Trophoblast cell (in vitro differentiated cells and primary cell): ENCODE measurements at places on chromosomes 4 and X.

DNA sequence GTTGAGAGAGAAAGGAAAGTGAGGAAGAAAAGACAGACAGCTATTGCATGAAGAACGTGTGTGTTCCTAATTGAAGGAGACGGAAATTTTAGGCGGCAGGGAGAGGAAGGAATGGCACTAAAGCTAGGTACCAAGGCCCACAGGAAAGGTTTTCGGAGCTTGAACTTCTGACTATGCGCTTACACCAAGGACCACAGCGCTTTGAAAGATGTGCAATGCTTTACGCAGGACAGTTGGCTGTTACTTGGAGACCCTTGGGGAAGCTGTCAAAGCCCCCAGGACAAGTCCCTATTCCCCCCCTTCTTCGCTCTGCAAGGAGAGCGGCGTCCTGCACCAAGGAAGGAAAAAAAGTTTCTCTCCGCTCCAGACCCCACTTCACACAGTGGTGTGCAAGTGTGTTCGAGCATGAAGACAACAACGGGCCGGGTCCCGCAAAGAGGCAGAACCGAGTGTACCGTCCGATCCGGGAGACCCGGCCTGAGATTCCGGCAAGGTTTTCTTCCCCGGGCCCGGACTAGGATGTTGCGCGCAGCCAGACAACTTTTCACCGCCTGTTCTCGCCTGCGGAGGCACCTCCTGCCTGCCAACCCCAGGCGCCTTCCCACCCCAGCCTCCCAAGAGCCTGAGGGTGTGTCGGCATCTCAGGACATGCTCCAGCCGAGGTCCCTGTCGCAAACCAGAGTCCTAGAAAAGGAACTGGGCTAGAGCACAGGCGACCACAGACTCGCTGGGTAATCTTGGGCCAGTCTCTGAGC is 896 bp downstream of the KDR start:
- no peak for DNase-seq

DNA sequence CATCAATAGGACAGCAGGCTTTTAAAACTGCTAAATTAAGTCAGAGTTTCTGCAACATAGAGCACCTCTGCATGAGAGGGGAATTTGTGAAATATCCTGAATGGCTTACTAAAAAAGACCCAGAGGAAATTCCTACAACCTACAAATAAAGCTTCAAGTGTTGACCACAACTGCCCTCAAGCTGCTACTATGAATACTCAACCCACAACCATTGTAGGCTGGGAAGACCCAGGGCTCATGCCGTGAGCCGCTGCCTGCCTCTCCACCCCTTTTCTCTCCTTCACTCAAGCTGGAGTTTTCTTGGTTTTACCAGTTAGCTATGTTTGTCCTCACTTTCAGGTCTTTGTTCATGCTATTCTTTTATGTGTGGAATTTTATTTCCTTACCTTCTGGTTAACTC is 151.6 kb downstream of the EMCN start:
- no peak for DNase-seq

DNA sequence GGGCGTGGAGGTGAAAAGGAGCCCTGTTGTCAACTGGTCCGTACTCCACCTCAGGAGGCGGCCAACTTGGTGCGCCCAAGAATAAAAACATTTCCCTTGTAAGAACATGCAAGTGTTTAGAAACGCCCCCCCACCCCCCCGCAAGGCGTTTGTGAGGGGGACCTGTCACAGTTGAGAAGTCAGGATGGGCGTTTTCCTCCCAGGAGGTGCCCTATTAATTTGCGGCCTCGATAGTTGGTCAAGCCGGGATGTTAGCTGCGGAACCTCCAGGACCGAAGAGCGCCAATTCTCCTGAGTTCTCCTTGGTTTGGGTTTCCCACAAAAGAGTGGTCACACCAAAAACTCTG is 651 bp upstream of the SAP30 start:
- no peak for DNase-seq

DNA sequence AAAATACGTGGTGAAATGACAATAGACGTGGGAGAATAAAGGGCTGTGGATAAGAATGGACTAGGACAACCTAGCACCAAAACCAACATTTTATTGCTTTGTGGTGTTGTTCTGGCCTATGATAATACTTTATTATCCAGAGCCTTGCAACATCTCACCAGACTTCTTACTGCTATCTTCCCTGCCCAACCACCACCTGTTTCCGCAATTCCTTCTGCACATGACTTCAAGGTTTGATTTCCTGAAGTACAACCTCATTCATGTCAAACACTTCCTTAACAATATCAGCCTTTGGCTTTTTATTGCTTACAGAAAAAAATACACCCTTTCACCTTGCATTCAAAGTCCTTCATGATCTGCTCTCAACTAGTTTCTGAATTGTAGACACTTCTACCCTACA is 84.8 kb downstream of the RTL3 start:
- DNase-seq: no peak

GRCh38 chr4:98793658-98794057 is 135.2 kb upstream of the TSPAN5 start:
- DNase-seq: no peak

- DNase-seq: no peak
Observed at GRCh38 chrX:134761788-134762187, 103.5 kb upstream of the PLAC1 start.

DNA sequence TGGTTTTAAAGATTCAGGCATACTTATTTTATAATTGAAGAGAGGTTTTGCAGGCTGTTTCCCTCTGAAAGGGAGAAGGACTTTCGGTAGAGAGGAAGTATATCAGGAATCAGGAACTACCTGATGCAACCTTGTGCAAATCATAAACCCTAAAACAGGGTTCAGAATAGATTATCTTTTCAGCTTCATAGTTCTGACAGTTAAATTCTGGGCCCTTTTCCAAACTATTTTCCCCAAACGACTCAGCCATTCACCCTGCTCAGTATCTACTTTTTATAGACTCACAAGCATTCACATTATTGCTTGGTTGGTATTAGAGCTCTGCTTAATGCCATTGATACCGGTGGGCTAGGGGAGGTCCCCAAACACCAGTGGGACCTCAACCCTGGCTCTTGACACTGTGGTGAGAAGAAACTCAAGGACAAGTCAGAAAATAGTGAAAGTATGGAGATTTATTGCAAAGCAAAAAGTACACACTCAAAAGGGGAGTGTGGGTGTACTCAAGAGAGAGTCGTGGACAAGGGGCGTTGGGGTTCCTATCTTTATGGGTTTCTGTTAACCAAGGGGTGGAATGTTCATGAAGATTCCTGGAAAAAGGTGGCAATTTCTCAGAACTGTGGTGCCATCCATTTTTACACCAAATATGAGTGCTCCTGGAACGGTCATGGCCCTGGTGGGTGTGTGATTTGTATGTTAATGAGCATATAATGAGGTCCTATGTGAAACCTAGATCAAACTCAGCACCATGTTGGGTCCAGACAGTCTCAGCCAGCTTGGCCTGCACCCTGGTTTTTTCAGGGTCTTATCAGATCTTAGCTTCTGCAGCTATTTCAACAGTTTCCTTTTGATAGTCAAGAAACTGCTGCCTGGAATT is 238.3 kb downstream of the DCLK2 start:
- DNase-seq: no peak
